ENCODE measurements at places on chromosomes 5 and 9. TPM values are rescaled to one million over a fixed set of nuclear protein-coding genes. Genes with fewer than 3 reads are reported as not detected.

The ESM1 gene
- under 0.01 TPM for total RNA-seq

The OSTF1 gene
- 18.3 TPM for total RNA-seq

The DBH gene
- total RNA-seq, result not detected

The LCN10 gene
- total RNA-seq, result 1.3 TPM

The IRGM gene
- 4.0 TPM for total RNA-seq

The CCDC69 gene
- 33.7 TPM for total RNA-seq

The STPG3 gene
- 0.54 TPM for total RNA-seq

The OR1J2 gene
- 0.27 TPM for total RNA-seq

The OLFM1 gene
- total RNA-seq, result 0.27 TPM

The OSMR gene
- total RNA-seq, result under 0.01 TPM

The FOXD4L5 gene
- under 0.01 TPM for total RNA-seq

The PTGES gene
- total RNA-seq, result under 0.01 TPM

The WHRN gene
- total RNA-seq, result 5.4 TPM

The CCDC152 gene
- 3.2 TPM for total RNA-seq

The PSD2 gene
- 0.27 TPM for total RNA-seq

The SLC1A3 gene
- total RNA-seq, result 1.3 TPM

The FBXO38 gene
- 28.8 TPM for total RNA-seq

The SLC9A3 gene
- total RNA-seq, result 3.5 TPM

The IL13 gene
- under 0.01 TPM for total RNA-seq

The ZDHHC12 gene
- 73.0 TPM for total RNA-seq

The SLC1A1 gene
- total RNA-seq, result not detected

The NUDT12 gene
- 1.6 TPM for total RNA-seq

The MARVELD2 gene
- total RNA-seq, result 0.27 TPM

The GDNF gene
- under 0.01 TPM for total RNA-seq

The FGFR4 gene
- total RNA-seq, result 0.54 TPM

The WDR31 gene
- 3.2 TPM for total RNA-seq

The ADCY2 gene
- 0.27 TPM for total RNA-seq

The DND1 gene
- total RNA-seq, result 0.54 TPM

The PPP2R2B gene
- 1.6 TPM for total RNA-seq

The RLN2 gene
- total RNA-seq, result 0.54 TPM

The COMMD10 gene
- total RNA-seq, result 20.2 TPM

The CDH6 gene
- total RNA-seq, result under 0.01 TPM
